Pancreas (tissue), 10 donors: ENCODE measurements at places on chromosomes 11 and 22. TPM values are rescaled to one million over a fixed set of nuclear protein-coding genes. Genes with fewer than 3 reads are reported as not detected.

- DNase-seq: no peak
Measured at GRCh38 chr22:17570851-17571631, 7.7 kb downstream of the SLC25A18 start.

DNA sequence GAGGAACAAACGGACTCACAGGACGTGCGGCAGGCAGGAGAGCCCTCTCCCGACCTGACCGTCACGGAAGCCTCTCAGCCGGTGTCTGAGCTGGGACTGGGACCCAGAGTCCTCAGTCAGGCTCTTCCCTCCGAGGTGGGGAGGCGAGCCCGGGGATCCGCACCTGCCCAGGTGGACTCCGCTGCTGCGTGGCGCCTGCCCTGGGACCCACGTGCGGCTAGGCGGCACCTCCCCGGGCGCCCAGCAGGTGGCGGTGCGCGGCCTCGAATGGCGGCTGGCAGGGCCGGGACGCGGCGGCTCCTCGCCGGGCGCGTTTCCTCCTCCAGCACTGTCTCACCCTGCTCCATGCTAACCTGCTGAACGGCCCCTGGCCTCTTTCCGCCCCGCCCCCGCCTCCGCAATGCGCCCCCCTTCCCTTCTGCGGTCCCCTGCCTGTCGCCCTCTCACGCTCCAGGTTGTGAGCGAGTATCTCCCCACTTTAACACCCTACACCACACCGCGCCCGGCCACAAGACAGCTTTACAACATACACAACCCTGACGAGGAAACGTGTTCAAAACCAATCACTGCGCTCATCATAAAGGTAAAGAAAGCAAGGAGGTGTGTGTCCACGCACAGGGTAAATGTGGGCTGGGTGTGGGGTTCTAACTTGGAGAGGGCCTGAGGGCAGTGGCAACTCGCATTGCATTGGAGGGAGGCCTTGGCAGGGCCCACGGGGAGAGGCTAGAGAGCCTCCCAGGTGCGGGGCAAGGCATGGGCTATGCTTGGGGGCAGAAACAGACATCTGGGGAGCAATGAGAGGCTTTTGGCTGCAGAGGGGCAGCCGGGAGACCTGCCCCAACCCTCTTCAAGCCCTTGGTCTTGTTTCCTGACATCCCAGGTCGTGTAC is 25.9 kb upstream of the ATXN10 start:
- peak; percentile 45 for DNase-seq

GRCh38 chr22:35170716-35171697 is 86.3 kb upstream of the HMGXB4 start:
- no peak for DNase-seq

- no peak for DNase-seq
Measured at GRCh38 chr22:23889620-23890019, 4.6 kb upstream of the MIF start.

DNA sequence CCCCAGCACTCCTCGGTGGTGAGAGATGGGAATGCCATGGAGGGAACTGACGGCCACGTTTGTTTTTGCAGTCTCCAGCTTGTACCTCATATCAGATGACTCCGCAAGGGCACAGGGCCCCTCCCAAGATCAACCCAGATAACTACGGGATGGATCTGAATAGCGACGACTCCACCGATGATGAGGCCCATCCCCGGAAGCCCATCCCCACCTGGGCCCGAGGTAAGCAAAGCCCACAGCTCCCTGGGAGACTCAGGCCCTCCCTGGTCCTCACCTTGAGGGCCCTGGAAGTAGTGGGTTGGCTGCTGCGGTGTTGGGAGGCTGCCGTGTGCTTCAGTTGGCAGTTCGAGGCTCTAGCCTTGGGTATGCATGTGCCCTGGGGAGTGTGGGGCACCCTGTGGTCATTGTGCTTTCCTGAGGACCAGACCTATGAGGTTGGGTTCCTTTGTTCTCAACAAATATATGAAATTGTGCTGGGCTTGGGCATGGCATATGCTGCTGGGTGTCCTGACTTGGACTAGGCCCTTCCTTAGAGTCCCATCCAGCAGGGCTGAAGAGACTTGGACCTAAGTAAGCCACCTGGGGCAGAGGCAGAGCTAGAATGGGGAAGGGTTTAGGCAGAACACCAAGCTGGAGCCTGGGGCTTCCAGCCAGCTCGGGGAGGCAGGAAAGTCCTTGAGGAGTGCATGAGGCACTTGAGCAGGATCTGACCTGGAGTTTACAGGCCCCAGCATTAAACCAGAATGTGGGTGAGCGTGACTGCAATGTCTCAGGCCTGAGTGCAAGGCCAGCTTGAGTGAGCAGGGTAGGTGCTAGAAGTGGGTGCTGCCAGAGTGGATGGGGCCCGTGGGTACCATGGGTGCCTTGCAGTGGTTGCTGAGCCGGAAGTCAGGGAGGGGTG is 26.4 kb downstream of the INCENP start:
- DNase-seq: peak; percentile 39

DNA sequence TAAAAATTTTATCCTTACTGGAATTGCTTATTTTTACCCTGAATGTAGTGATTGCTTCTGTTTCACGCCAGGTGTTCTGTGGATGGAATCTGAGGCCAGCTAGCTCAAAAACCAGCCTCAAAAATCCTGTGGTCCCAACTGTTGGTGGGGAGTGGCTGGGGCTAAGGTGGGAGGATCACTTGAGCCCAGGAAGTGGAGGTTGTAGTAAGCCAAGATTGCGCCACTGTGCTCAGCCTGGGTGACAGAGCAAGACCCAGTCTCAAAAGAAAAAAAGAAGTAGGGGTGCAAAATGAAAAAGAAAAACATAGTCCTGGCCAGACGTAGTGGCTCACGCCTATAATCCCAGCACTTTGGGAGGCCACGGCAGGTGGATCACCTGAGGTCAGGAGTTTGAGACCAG is 27.0 kb upstream of the SLC5A1 start:
- DNase-seq: no peak

GRCh38 chr11:88384004-88384668 is 46.6 kb upstream of the CTSC start:
- no peak for DNase-seq

DNA sequence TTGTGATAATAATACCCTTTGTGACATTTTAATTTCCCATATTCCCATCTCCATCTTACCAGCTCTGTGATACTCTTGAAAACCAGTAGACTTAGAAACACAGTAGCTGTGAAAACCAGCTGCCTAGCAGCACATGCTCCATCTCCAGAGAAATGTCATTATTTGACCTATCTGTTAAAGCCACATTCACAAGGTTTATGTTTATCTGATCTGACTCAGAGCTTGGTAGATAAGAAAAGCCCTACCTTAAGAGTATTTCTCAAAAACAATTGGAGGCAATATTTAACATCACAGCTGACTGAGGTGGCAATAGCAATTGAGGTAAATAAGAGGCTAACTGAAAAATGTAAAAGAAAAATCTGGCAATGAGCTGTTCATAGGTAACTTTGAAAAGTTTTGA is 8.1 kb upstream of the ANO3 start:
- no peak for DNase-seq

- DNase-seq: peak; percentile 39
Measured at GRCh38 chr11:65781152-65781961, 581 bp upstream of the AP5B1 start.

- DNase-seq: no peak
Measured at GRCh38 chr22:40250608-40251007, 72.9 kb downstream of the TNRC6B start.

GRCh38 chr11:66745356-66746235 is 16.6 kb upstream of the SPTBN2 start:
- no peak for DNase-seq

DNA sequence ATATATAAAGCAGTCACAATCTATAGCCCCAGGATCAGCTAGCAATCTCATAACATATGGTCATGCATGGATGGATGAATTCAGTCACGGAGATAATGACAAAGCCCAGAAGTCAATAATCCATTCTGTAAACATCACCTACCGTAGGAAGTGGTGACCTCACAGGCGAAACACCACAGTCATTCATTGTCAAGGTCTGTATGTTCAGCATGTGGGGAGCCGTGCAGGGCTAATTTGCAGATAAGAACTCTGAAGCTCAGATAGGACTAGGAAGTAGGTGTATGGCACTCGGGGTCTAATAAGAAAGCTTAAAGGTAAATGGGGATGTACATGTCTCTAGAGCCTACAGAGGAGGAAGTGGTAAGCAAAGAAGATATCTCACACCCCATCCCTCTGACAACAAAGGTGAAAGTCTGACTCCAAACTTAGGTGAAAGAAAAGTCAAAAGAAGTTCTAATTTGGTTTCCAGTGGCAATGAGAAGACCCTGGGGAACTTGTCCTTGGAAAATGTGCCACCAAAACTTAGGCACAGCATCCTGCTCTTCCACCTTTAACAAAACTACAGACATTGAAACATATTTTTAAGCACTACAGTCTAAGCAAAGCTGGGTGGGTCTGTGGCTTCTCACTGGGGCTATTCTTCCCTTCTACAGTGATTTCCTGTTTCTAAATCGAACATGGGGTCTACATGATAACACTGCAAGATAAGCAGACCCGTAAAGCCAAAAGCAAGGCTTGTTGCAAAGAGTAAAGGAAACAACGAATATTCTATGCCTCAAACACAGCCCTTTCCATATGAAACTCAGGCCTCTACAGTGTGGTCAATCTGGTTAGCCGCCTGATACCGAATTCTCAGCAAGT is 5.2 kb downstream of the CRTAM start:
- no peak for DNase-seq

Gene CRACR2B
- 136 TPM for total RNA-seq

Gene OPCML
- 0.09 TPM for total RNA-seq

Gene LIF
- 1.9 TPM for total RNA-seq

Gene MOV10L1
- total RNA-seq: not detected
